SJSA1 (cell line): ENCODE measurements at places on chromosomes 12 and 14. TPM values are rescaled to one million over a fixed set of nuclear protein-coding genes. Genes with fewer than 3 reads are reported as not detected.

GRCh38 chr12:46534327-46534840 lies 161.8 kb upstream of the SLC38A2 start:
- DNase-seq: no peak

GRCh38 chr12:68832504-68832867 lies 24.5 kb downstream of the MDM2 start:
- DNase-seq: peak; percentile 90

DNA sequence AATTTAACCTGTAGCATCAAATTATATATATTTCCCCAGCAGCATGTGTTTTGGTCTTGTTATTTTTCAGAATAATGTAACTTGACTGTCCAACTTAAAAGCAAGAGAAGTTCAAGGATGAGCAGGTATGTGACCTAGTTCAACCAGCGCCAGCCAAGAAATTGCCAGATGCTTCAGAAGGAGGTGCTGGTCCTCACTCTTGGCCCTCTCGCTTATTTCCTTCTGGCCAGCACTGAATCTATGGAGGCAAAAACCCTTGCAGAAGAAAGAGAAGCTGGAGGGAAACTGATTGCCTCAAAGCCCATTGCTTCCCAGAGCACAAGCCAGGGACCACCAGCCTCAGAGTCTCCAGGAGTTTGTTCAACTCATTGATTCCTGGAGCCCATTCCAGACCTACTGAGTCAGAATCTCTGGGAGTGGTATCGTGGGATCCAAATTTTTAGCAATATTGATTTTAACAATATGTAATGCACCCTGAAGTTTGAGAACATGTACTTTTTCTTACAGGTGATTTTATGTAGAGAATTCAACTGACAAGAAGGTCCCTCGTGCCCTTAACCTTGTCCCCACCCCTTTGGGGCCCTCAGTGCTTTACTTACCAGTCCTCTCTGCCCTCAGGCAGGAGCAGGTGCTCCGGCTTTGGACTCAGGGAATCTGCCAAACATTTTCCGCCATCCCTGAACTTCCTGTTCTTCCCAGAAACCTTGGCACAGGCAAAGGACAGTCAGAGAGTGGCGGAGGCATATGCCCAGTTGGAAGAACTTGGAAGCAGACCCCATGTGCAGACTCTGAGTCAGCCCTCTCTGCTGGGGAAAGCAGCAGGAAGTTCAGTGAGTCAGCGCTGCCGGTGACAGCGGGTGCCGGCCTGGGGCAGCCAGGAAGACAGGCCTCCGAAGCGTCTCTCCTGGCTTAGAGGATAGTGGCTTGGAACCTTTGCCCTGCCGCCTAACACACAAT lies 10.4 kb downstream of the BEST3 start:
- DNase-seq: peak; percentile 90

Gene KCNJ8
- not detected in 2 replicates for total RNA-seq

DNA sequence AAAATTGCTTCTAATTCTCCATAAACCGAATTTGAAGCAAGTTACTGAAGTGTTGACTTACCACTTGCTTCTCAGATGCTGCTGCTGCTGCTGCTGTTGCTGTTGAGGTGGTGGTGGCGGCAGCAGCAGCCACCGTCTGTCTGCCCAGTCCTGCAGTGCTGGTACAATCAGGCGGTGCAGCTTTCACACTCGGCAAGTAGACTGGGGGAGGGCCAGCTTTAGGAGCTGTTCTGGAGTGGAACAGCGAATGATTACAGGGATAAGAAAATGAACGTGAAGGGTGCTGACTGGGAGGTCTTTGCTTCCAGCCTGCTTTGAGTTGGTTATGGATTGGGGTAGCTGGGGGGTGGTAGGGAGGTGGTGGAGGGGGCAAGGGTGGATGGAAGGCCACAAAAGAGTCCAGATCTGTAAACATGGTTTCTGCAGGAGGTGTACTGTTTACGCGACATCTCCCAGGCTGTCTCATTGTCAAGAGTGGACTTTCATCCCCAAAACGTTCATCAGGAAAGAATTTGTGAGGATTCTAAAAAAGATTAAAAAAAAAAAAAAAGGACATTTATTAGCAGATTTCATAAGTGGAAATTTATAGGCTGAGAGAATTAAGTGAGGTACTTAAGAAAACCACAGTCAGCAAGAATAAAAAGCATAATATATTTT lies 38.8 kb downstream of the UBR7 start:
- no peak for DNase-seq

Gene IL22
- not detected in 2 replicates for total RNA-seq

Gene GPRC5D
- not detected in 2 replicates for total RNA-seq

DNA sequence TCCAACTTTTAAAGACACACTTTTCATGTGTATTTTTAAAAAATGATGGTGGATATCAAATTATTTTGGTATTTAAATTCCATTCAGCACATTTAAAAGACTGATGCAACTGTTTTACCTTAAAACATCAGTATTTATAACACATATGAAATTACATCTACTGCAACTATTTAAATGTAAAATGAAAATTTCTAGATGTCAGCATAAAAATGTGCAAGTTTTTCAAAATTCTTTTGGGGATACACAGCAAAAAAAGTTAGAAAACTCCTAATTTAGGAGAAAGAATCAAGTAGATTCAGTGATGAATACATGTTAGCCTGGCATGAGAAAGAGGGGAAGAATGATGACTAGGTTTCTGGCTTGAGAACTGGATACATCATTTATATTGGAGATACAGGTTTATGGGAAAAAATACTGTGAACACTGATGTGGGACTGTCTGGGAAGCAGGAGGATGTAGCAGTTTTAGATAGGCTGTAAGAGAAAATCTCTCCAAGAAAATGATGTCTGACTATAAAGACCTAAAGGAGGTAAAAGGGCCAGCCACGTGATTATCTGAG lies 9.2 kb downstream of the SOS2 start:
- no peak for DNase-seq

Gene COX8C
- total RNA-seq: not detected in 2 replicates

- DNase-seq: no peak
Measured at GRCh38 chr14:24607081-24607480, 2.4 kb downstream of the GZMH start.

Gene MYH6
- not detected in 2 replicates for total RNA-seq

- DNase-seq: no peak
Measured at GRCh38 chr12:121484967-121485366, 85.0 kb downstream of the RNF34 start.

- DNase-seq: no peak
Measured at GRCh38 chr14:93811676-93812075, 23.4 kb upstream of the PRIMA1 start.

GRCh38 chr12:127293507-127294310 lies 973.3 kb upstream of the TMEM132C start:
- DNase-seq: peak; percentile 23

DNA sequence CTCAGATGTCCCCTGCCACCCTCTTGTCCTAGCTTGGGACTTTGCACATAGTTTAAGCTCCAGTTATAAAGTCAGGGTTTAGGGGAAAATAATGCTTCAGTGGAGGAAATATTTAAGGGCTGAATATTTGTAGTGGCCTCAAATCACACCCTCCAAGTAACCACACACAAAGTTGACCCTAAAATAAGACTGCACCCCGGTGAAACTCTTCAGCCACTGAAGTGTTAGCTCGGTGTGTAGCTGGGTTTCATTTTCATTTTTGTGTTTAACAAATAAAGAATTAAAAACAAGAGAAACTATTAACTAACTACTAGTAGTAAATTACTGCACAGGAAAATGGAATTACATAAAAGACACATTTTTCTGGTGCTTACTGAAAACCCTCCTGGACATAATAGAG lies 14.8 kb upstream of the BCL11B start:
- no peak for DNase-seq

DNA sequence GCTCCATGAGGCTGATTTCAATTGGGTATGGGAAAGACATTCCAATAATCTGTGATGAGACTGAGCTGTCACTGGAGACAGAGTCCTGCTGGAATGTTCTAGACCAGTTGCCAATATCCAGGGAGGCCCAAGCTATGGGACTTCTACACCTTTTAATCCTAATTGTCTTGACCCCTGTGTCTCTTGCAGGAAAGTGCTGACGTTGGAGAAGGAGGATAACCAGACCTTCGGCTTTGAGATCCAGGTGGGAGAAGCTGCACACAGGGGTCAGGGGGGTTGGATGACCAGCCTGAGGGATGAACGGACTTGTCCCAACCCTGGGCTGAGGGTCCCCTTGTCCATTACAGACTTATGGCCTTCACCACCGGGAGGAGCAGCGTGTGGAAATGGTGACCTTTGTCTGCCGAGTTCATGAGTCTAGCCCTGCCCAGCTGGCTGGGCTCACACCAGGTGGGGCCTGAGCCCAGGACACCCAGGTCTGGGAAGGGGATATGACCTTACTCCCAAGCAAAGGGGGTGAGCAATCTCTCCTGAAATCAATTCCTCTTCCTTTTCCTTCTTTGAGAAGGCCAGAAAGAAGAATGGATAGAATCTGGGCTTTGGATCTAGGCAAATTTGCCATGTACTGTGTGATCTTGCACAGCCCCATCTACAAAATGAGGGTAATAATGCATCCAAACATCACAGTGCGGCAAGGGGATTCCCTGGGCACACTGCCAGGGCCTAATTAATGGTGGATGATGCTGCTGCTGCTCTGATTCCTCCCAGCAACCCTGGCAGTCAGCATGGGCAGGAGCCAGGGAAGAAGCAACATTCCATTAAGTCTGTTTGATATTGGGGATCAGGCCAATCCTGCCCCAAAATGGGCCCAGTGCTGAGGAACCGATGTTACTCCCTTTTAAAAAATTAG lies 4.2 kb downstream of the TAMALIN start:
- DNase-seq: no peak

Gene HNF1A
- total RNA-seq: not detected in 2 replicates

GRCh38 chr14:89484051-89484844 lies 67.2 kb upstream of the FOXN3 start:
- no peak for DNase-seq

GRCh38 chr12:6839482-6840201 lies 1.1 kb upstream of the GNB3 start:
- no peak for DNase-seq

GRCh38 chr14:51168215-51168613 lies 71.8 kb upstream of the TMX1 start:
- DNase-seq: no peak

- DNase-seq: no peak
Measured at GRCh38 chr14:61388173-61388975, 67.0 kb downstream of the PRKCH start.

Gene GDF3
- total RNA-seq: not detected in 2 replicates

Gene CCDC184
- total RNA-seq: 10.1 and 11.9 TPM in 2 replicates

DNA sequence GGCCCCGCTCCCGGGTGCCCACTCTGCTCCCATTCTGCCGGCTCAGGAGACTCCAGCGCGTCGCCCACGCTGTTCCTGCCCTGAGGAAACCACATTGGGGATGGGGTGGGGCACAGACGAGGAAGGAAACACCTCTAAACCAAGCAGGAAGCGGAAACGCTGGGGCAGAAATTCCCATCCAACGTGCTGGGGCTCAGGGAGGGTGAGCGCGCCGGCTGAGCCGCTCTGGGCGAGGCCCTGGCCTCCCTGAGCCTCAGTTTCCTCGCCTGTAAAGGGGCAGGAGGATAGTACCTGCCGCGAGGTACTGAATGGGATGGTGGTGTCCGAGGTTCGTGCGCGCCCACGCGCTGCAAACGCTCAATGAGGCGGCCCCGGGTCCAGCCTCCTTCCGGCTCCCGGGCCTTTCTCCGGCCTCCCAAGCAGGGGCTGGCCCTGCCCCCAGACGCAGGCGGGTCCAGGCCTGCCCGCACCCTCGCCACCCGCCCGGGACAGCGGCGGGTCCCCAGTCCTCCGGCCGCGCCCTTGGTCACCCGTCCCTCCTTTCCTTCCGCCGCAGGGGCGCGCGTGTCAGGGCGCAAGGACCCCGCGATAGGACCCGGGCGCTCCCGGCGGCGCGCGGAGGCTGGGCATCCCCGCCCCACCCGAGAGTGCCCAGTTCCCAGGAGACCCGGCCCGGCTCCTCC lies 673 bp downstream of the BEGAIN start:
- DNase-seq: no peak

Gene MFAP5
- total RNA-seq: 1.7 and 2.3 TPM in 2 replicates

GRCh38 chr14:81268016-81268416 lies 47.3 kb upstream of the GTF2A1 start:
- no peak for DNase-seq

Gene GPR84
- not detected in 2 replicates for total RNA-seq

GRCh38 chr12:25558586-25558985 lies 5.5 kb upstream of the LMNTD1 start:
- no peak for DNase-seq

Gene ADAM21
- total RNA-seq: 0.26 TPM in 1 of 2 replicates, not detected in the other

DNA sequence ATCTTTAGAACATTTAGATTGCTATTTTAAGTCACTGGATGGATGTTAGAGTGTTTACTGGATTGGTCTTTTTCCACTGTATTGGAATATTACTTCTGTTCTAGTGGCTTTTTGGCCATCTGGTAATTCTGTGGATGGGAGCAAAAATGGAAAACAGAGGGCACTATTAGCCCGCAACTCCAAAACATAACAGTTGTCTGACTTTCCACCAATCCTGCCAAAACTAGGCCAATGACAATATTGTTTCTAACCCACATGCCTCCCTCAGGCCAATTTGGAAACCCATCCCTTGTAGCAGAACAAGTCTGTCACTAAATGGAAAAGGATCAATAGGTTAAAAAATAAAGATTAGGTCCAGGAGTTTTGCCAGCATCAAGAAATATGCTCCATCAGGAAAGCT lies 97.8 kb downstream of the ETNK1 start:
- no peak for DNase-seq

DNA sequence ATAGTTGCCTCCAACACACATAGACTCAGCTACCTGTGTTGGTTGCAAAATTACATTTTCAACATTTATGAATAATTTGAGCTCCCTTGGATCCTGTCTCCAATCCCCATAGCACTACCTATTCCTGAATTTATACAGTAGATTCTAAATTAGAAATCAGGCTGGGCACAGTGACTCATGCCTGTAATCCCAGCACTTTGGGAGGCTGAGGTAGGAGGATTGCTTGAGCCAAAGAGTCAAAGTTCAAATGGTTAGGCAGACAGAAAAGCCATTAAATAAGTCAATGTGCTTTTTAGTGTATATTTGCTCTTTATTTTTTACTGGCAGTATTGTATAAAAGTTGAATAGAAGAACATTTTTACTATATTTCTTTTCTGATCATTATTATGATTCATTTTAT lies 24.9 kb upstream of the C2CD5 start:
- no peak for DNase-seq

Gene PPM1H
- total RNA-seq: 8.5 and 9.6 TPM in 2 replicates

DNA sequence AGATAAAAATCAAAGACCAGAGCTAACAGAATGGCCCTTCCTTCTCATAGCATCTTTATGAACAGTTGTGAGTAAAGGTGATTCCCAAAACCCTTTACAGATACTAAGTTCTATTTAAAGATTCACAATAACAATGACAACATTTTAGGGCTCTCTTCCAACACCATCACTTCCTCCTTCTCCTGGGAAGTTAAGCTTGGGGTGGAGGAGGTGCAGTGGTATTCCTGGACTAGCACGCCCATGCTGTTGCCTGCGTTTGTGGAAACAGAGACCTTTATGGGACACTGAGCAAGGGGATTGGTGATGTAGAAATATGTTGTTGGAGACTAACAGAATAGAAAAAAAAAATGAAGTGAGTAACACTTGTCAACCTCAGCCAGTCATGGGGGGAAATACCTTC lies 22.5 kb downstream of the SYNE2 start:
- DNase-seq: peak; percentile 26

Gene NFKBIA
- total RNA-seq: 115 and 172 TPM in 2 replicates
